ENCODE measurements at places on chromosomes 5 and 9.

- no peak for DNase-seq
Observed at GRCh38 chr5:135694012-135694411, 115.2 kb upstream of the CXCL14 start.

- DNase-seq: no peak
Observed at GRCh38 chr9:78304357-78304756, 7.4 kb downstream of the PSAT1 start.

DNA sequence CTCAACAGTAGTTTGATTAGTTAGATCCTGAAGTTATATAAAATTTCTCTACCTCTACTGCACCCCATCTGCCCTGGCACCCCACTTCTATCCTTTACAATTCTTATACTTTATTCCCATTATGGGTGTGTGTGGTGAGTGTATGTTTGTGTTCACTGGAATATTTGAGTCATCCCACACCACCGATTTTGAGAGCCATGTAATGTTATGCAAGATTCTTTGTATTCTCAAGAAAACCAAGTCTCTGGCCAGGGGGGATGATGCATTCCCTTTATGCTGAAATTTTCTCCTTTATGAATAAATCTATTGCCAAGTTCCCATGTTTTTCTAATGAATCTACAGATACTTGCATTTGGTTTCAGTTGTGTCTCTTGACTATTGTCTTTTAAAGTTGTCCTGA lies 266.8 kb downstream of the ARHGEF28 start:
- DNase-seq: no peak

DNA sequence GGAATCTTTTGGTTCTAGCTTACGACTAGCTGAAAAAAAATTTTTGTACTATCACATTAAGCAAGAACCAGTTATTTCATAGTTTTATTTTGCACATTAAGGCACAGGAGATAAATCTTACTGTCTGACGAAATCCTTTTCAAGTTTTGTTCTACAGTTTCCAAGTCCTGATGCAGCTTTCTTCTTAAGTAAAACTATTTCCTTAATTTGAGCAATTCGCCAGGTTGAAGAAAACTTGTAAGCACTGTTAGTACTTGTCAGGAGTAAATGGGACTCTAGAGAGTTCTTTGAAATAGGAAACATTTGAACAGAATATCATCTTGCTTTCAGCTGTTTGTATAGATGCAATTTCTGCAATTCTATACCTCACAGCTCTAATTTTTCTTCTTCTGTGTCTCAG lies 318.8 kb upstream of the ELAVL2 start:
- DNase-seq: no peak

All from T-helper 2 cell treated with Interferon-gamma antibody and Interleukin-4, amounts not matched to agents 5 μg/mL and 100 μg/mL, for 36 hours (primary cell).